ENCODE measurements at places on chromosomes 12 and 14.

DNA sequence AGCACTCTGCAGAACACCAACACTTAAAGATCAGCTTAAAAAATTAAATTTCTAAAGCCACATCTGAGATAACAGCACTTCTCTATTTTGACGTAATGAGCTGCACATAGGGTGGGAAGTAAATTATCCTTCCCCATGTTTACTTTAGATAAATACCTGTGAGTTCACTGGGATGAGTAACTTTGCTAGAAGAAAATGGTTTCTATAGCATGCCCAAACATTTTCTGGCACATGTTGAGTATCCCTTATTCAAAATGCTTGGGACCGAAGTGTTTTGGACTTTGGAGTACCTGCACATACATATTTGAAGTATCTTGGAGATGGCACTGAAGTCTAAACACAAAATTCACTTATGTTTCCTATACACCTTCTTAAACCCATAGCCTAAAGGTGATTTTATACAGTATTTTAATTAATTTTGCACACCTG, 6.6 kb downstream of the SLC38A2 start:
- DNase-seq = no peak

GRCh38 chr12:31629756-31630732, 29.4 kb upstream of the ETFBKMT start:
- peak; percentile 25 for DNase-seq

GRCh38 chr12:16607906-16608775, 2.2 kb upstream of the LMO3 start:
- DNase-seq = no peak

GRCh38 chr12:47360771-47361388, 281.1 kb upstream of the AMIGO2 start:
- no peak for DNase-seq

GRCh38 chr14:89920056-89920455, 34.5 kb downstream of the EFCAB11 start:
- DNase-seq = no peak

- DNase-seq = peak; percentile 34
Measured at GRCh38 chr14:91509083-91509877, 830 bp downstream of the PPP4R3A start.

- no peak for DNase-seq
Measured at GRCh38 chr14:104362761-104363605, 216.6 kb upstream of the C14orf180 start.

- DNase-seq = no peak
Measured at GRCh38 chr12:122732170-122732569, 1.5 kb upstream of the HCAR1 start.

- no peak for DNase-seq
Measured at GRCh38 chr12:52515927-52516831, 4.0 kb downstream of the KRT5 start.

- no peak for DNase-seq
Measured at GRCh38 chr12:9727813-9728212, 5.1 kb downstream of the CLECL1 start.

- DNase-seq = no peak
Measured at GRCh38 chr14:83702619-83703018, 1827.3 kb upstream of the FLRT2 start.

GRCh38 chr14:106395456-106396050, 869.2 kb downstream of the TMEM121 start:
- no peak for DNase-seq

DNA sequence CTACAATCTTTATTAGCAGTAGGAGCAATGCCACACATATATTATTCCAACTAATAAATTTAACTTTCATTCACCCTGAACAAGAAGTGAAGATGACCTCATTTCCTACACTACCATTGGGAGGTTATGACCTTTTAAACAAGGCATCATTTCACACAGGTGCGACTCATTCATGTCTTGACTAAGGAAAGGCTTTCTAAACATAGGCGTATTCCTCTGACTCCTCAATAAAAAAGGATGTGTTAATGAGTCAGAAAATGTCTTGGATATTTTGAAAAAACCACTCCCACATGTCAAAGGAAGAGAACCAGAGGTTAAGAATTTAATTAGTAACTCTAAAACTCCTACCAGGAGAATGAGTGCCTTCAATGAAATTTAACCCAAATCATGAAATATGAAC, 115.2 kb downstream of the PRICKLE1 start:
- no peak for DNase-seq

All from left ventricle myocardium inferior (tissue), 1 donor.